ENCODE measurements at places on chromosomes 6 and 20. TPM values are rescaled to one million over a fixed set of nuclear protein-coding genes. Genes with fewer than 3 reads are reported as not detected.

Gene GRM1
- 0.03 TPM for total RNA-seq

Gene ULBP1
- 1.00 TPM for total RNA-seq

Gene TOP1
- total RNA-seq, result 207 TPM

Gene UBD
- total RNA-seq, result 0.41 TPM

Gene CEP57L1
- total RNA-seq, result 8.3 TPM

Gene MYL9
- 27.1 TPM for total RNA-seq

Gene TFAP2C
- total RNA-seq, result 11.7 TPM

Gene CASS4
- total RNA-seq, result not detected

Gene IPCEF1
- total RNA-seq, result 0.07 TPM

Gene PPIL1
- total RNA-seq, result 41.9 TPM

Gene MUCL3
- total RNA-seq, result 0.10 TPM

Gene HRH3
- total RNA-seq, result not detected

Gene C20orf141
- total RNA-seq, result 0.49 TPM

Gene PRND
- total RNA-seq, result not detected

Gene ALDH5A1
- total RNA-seq, result 6.9 TPM

Gene ANKS1A
- 7.9 TPM for total RNA-seq

Gene CHMP4B
- total RNA-seq, result 149 TPM

Gene C6orf141
- 8.7 TPM for total RNA-seq

Gene ZNF391
- 0.23 TPM for total RNA-seq

Gene PI16
- total RNA-seq, result 0.07 TPM

Gene CLVS2
- 0.13 TPM for total RNA-seq

Gene SMOC2
- total RNA-seq, result 0.03 TPM

Gene OSBPL2
- total RNA-seq, result 18.0 TPM

Gene TGIF2
- total RNA-seq, result 4.0 TPM

Gene ACTL10
- not detected for total RNA-seq

Gene SEC63
- 21.7 TPM for total RNA-seq

Gene ZBTB9
- total RNA-seq, result 11.6 TPM

Gene PROKR2
- not detected for total RNA-seq

Gene FILIP1
- total RNA-seq, result 0.28 TPM

Gene SRSF12
- 1.2 TPM for total RNA-seq

Gene EPPIN
- total RNA-seq, result not detected

Gene ELMO2
- 18.7 TPM for total RNA-seq

Gene ZNF512B
- total RNA-seq, result 13.7 TPM

Gene KIAA1755
- total RNA-seq, result 0.20 TPM

Gene TFAP2D
- total RNA-seq, result not detected

Gene TINAG
- not detected for total RNA-seq

Gene CST7
- total RNA-seq, result not detected

Gene PAK5
- total RNA-seq, result not detected

Gene DNAAF9
- 6.5 TPM for total RNA-seq

Gene OOEP
- total RNA-seq, result not detected

Gene EDN1
- 37.5 TPM for total RNA-seq

Gene EFCAB8
- not detected for total RNA-seq

Gene OLIG3
- not detected for total RNA-seq

Gene BEND3
- total RNA-seq, result 2.9 TPM

Gene RIMS4
- total RNA-seq, result 2.0 TPM

Gene RIPOR2
- total RNA-seq, result 0.73 TPM

Gene ALDH8A1
- total RNA-seq, result 0.17 TPM

Gene CD109
- total RNA-seq, result 70.4 TPM

Gene HLA-DOB
- 0.05 TPM for total RNA-seq

Gene METTL24
- not detected for total RNA-seq

Gene TNF
- not detected for total RNA-seq

Measured in A549 treated with AZD2906 at 1 μM for 4 hours (cell line).